ENCODE measurements at places on chromosomes 12 and 14.

DNA sequence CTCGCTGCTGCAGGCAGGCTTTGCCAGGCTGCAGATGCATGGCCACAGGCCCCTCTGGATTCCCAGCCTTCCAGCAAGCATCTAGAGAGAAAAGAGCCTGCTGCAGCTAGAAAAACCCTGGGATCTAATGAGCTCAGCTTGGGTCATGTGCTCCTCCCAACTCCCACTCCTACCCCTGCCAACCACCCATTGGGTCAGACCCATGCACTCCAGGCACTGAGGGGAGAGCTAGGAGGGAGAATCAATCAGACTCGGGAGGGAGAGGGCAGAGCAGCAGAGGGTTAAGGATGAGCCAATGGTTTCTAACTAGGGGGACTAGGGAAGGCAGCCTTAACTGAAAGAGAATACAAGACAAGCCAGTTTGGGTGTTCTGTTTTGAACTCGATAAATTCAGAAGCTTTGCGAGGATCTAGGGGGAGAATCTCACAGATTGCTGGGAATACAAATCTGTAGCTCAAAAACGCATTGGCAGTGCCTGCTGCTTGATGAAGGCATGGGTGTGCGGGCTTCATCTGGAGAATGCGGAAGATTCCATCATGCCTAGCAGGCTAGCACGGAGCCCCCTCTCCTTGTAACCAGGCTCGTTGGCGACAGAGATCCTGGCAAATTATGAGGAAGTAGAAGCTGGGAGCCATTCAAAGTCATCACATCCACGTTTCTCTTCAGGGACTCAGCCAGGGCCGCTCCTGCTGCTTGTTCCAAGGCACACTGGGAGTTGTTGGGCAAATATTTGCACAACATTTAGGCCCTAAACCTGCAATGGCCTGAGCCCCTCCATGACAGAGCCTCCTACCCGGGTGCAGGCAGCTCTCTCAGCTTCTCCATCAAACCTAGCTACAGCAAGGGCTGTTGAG, 56.4 kb downstream of the VCPKMT start:
- DNase-seq: no peak

DNA sequence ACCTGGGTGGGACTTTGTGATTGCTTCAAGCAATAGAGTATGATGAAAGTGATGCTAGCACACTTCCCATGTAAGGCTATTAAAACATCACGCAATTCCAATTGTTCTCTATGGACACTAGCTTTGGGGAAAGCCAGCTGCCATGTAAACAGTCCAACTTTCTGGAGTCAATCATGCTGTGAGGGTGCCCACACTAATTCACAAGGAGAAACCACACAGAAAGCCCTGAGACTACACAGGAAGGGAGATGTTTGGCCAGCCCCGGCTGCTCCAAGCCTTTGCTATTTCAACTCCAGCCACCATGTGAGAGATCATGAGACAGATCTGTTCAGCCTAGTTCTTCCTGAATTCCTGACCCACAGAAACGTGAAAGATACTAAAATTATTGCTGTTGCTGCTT, 96.3 kb downstream of the ST8SIA1 start:
- DNase-seq: no peak

DNA sequence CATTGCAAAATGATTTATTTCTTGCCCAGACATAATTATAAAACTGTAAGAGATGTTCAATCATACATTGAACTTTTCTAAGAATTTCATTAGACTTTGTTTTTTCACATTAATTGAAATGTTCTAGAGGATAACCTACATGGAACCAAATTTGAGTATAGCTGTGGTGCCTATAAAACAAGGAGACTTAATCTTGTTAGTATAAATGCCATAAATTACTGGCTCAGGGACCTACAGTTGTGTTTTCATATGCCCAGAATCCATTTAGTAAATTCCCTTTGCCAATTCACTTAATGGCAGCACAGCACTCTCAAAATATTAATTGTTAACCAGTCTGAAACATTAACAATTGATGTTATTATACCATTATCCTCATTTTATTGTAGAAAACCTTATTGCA, 488.5 kb downstream of the NELL2 start:
- no peak for DNase-seq

GRCh38 chr12:68633614-68634558, 23.2 kb downstream of the RAP1B start:
- no peak for DNase-seq

DNA sequence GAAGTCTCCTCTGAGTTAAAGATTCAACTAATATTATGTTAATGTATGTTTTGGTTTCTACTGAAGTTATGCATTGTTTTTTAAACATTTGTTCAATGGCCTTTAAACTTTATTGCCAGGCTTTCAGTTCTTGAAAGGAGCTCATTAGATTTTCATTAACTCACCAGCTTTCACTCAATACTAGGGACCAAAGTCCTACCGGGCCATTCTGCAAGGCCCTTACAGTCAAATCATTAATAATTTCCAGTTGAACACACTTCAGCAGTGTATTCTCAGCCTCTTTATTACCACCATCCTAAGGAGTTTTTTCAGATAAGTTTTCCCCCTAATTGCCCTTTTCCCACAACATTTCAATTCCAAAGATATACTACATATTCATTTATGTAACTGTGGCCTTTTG, 409.2 kb downstream of the DIO2 start:
- no peak for DNase-seq

DNA sequence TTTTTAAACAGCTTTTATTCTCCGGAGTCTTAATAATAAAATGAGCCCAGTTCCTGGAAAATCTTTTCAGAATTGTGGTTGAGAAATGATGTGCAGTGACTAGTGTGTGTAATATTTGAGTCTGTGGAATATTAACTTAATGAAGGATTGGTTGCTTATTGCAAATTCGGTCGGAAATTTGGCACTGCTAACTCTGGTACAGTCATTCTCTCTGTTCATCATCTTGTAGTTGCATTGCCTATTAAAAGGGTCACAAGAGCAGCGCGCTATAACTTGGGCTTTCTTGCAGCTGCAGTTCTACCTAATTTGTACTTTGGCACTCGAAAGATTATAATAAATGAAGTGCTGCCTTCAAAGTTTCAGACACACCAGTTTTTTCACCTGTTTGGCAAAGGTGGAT, 146.0 kb downstream of the FLRT2 start:
- DNase-seq: no peak

GRCh38 chr12:3364226-3364625, 126.8 kb upstream of the PRMT8 start:
- no peak for DNase-seq

DNA sequence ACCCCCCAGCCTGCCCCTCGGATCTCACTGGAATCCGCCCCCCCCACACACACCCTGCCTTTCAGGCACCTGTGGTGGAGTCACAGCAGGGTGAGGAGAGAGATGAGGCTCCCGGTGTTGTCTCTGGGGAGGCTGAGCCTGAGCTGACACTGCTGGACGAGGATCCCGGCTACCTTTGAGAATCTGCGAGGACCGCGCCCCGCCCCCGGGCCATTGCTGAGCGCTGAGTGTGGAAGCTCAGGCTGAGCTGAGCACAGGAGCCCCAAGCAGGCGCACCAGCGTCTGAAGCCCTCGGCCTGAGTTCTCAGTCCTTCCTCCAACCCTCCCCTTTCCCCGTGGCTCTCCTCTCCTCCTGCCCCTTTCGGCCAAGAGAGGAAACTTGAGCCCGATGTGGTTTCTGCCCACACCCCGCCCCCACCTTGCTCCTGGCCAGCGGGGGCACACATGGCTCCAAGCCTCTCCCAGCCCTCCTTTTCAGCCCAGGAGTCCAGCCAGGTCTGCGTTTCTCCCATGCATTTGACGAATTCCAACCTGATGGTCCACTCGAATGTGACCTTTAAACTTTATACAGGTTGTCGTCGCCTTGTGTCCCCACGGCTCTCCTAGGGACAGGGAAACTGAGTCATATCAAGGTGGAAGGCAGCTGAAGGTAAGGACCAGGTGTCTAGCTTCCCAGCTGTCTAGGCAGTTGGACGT, at the start of gene NFE2:
NFE2 (minus strand) TSS at position 284 of the 696 bp plus-strand sequence. CDS start 5,767 bp downstream, outside the sequence.
- DNase-seq: no peak

DNA sequence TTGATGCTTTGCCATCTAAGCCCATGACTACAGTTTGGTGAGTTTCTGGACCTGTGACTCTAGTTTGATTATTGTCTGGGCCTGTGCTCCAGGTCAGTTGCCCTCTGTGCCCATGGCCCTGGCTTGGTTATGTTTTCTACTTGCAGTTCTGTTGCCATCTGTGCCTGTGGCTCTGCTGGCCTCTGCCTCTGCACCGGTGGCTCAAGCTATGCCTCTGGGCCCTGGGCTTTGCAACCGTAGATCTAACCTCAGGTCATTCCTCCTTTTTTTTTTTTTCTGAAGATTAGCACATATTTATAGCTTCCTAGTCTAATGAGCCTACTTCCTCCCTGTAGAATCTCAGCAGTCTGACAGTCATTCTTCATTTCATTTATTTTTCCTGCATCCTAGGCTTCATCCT, 161.2 kb downstream of the CCDC91 start:
- DNase-seq: no peak

DNA sequence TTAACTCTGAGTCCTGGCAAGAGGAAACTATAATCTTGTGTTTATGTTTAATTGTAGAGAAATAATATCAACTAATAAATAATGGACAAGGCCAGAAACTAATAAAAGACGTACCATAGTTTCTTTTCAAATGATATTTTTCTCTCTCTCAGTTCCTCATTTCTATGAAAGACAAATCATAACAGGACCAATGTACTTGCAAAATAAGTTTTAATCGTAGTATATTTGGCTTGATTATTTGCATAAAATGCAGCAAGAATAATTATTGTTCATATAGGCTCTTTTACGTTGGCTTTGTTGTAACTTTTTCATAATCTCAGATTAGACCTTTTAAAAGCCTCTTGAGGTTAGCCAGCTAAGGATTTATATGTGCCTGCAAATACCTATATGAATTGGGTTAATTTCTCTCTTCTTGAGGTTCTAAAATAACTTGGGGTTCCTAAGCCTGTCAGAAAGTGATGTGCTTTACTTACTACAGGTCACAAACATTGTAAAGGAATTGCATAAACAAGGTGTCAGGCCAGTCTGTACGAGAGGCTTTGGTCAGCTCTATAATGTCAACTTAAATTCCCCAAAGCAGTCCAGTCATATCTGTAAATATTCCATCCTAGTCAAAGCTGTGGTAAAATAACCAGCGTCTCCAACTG, 152.8 kb upstream of the PTPRQ start:
- DNase-seq: no peak

DNA sequence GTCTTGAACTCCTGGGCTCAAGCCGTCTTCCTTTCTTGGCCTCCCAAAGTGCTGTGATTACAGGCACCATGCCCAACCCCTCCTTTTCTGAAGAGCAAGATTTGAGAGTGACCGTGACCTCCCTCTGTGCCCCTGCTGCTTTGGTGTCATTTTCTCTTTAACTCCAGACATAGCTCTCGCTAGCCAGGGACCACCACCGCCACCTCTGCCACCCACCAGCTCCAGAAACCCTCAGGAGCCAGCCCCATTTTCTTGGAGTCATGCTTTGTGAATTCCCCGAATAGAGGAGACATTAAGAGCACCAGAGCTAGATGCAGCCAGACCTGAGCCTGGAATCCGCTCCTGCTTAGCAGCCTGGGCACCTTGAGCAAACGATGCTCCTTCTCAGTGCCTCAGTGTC, 18.2 kb downstream of the SDSL start:
- no peak for DNase-seq

GRCh38 chr12:93741659-93742109, 64.5 kb downstream of the CRADD start:
- no peak for DNase-seq

GRCh38 chr12:3380200-3381043, 110.6 kb upstream of the PRMT8 start:
- DNase-seq: no peak

- no peak for DNase-seq
These were observed 124.9 kb upstream of the BTG1 start for GRCh38 chr12:92270521-92270920.

GRCh38 chr12:132583736-132584135, 26.6 kb downstream of the LRCOL1 start:
- DNase-seq: no peak

DNA sequence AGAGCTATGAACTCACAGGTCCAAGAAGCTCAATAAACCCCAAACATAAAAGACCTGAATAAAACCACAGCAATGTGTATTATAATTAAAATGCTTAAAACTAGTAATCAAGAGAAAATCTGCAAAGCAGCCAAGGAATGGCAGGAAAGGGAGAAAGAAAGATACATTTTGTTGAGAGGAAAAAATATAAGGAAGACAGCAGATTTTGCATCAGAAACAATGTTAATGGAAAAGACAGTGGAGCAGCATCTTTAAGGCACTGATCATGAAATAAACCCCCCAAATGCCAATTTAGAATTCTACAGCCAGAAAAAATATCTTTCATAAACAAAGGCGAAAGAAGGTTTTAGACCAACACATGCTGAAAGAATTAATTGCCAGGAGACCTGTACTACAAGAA, 39.3 kb downstream of the RAN start:
- no peak for DNase-seq

- DNase-seq: no peak
These were observed 43.4 kb downstream of the ELK3 start for GRCh38 chr12:96237465-96238077.

DNA sequence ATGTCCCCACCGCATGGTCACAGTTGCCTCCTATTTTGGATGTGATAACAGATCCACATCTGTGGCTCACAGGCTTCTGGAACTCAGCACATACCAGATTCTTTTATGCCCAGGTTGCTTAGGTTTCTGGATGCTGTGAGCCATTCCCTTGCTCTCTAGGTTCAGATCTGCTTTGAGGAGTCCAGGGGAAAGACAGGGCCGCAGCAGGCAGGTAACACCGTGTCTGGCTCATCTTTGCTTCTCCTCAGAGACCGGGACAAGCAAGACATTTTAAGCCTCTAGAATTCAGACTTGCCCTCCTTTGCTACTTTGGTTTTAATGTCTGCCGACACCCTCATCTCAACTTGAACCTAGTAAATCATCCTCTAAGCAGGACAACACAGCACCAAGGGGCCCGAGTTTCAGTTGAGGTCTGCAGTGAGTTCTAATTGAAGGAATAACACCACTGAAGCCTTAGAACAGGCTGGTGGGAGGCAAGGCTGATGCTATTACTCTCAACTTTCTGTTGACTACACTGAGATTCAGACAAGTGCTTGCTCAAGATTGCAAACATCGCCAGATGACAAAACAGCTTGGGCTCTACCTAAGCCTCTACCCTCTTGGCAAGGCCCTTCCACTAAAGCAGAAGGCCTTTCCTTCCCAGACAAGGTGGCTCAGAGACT, 55.3 kb downstream of the MDM2 start:
- DNase-seq: no peak

DNA sequence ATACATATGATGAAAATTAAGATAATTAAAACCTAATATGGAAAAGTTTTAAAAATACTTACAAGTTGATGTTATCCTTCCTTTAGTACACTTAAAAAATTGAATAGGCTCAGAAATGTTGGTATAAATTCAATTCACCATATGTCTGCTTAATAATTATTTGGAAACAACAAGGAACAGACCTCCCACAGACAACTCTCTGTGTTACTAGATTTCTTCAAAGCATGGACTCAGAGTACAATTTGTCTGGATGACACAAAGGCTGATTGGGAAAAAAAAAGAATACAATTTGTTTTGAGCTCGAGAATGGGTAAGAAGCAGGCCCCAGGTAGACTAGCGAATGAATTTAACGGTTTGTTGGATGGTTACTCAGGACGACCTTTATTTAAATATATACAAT, 48.9 kb upstream of the BTG1 start:
- DNase-seq: no peak

All from NCI-H1417 treated with DMSO at 0.1 percent for 48 hours (cell line).